ENCODE measurements at places on chromosomes 3 and 15.

GRCh38 chr3:157652366-157652765 lies 149.2 kb upstream of the VEPH1 start:
- DNase-seq: no peak

DNA sequence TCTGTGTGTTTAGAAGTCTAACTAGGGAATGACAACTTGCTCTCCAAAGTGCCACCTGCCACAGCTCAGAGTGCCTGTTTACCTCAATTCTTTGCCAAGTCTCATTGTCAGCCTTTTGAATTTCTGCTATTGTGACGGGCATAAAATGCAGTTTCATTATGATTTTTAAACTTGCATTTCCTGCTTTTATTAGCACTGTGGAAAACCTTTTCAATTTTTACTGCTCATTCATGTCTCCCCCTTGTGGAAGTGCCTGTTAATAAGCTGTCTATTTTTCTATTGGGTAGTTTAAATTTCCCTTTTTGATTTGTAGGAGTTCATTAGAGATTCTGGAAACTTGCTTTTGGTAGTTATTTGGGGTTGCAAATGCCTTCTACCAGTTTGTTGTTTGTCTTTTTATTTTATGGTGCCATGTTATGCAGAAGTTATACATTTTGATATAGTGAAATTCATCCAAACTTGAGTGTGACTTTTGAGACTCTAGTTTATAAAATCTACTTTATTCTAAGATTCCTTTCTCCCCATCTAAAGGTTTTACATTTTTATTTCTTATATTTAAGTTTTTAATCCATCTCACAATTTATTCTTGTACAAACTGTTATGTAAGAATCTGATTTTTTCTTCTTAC lies 53.9 kb upstream of the FRMD4B start:
- no peak for DNase-seq

DNA sequence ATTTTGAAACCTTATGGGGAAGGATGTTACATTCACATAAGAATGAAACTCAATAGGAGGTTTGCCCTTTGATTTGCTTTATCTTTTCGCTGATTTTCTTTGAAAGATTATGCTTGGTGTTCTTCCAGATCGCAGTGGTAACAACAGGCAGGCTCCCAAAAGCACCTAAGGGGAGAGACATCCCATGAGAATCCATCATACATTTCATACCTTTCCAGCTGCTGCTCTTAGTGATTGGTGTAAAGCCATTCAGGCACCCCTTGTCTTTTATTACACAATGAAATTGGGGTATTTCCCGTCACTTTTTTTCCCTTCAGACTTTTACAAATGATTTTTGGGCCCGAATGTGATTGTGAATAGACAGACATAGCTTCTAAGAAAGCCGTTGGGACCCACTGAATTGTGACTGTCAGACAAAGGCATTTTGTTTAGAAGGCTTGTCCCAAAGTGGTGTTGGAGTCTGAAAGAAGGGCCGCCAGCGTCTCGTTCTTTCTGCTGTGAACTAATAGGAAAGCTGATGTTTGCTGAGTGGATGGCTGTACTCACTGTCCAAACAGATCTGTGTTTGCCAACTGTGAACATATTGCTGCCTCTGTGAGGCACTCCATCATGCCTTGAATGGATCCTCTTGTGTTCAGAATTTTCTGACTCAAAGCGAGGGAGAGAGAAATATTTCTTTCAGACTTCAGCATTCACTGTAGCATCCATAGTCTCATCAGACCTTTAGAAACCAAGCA lies 164.3 kb downstream of the FNDC3B start:
- no peak for DNase-seq

DNA sequence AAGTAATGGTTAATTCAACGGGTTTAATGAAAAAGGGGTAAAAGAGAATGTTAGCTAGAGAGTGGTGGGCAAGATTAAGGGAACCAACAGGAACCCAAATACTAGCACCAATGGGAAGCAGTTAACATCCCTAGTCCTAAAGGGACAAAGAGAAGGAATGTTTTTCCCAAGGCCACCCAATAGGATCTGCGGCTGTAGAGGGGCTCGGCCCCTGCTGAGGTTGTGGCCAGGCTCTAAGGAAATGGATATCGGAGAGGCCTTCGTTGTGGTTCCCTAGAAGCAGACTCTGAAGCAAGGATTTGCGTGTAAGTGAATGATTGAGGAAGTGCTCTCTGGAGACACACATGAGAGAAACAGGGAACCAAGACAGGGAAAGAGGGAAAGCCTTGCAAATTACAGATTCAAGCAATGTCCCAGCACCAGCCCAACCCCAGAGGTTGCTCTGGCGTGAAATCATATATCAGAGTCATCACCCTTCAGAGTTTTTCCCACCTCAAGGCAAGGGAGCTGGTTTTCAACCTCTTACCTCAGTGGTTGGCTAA lies 83.6 kb upstream of the TNIK start:
- no peak for DNase-seq

- DNase-seq: no peak
These were observed 58.6 kb upstream of the TSC22D2 start for GRCh38 chr3:150349314-150350097.

GRCh38 chr3:184784731-184785500 lies 27.1 kb upstream of the VPS8 start:
- DNase-seq: no peak

GRCh38 chr15:67064607-67065530 lies 533 bp upstream of the SMAD3 start:
- no peak for DNase-seq

All from central memory CD4-positive, alpha-beta T cell (primary cell).